ENCODE measurements at places on chromosomes 4 and X. TPM values are rescaled to one million over a fixed set of nuclear protein-coding genes. Genes with fewer than 3 reads are reported as not detected.
A peak's percentile ranks its signal among the peaks of the same experiment; 100 is the strongest.

DNA sequence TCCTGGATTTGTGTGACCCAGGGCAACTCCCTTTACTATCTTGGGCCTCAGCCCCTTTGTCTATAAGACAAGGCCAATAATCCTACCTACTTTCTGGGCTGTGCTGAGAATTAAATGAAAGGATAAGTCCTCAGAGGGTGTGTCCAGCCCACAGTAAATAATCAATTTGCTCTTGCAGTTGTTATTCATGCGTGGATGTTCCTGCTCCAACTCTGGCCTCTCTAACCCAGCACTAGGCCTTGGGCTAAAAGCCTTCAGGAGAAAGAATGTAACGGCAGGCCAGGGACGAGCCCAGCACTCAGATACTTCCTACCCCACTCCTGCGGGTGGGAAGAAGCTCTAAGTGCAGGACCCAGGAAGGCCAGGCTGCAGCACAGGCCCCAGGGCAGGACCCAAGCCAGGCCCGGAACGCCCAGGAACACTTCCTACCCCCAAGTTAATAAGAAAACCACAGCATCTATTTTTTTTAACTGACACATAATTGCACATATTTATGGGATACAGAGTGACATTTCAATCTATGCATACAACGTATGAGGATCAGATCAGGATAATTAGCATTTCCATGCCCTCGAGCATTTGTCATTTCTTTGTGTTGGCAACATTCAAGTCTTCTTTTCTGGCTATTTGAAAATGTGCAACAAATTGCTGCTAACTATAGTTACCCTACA is 179.6 kb upstream of the RBPJ start:
- H3K27ac ChIP-seq: peak overlapping the region; percentile 89
- peaks cover 32% of the 10 kb centered on the region for H3K4me1 ChIP-seq

The CFAP47 gene
- polyA plus RNA-seq: not detected

DNA sequence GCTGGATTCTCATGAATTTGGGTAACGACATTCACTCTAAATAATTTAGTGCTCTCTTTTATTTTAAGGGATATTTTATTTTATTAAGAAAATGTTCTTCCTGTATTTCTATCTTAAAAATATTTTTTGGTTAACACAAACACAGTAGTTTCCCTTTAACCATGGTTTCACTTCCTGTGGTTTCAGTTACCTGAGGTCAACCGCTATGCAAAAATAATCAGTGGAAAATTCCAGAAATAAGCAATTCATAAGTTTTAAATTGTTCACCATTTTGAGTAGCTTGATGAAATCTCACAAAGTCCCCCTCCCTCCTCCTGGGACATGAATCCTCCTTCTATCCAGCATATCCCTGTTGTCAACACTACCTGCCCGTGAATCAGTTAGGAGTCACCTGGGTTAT is 71.4 kb downstream of the GBA3 start:
- H3K4me1 ChIP-seq: no peaks in the 10 kb centered on the region
- H3K36me3 ChIP-seq: no peaks in the 10 kb centered on the region
- no peak for DNase-seq
- H3K4me3 ChIP-seq: no peak overlapping the region

The TSPYL2 gene
- 78.6 TPM for polyA plus RNA-seq

GRCh38 chr4:8908206-8908893 is 36.7 kb upstream of the HMX1 start:
- DNase-seq: no peak
- no peaks in the 10 kb centered on the region for H3K27me3 ChIP-seq
- no peak overlapping the region for H3K4me3 ChIP-seq
- no peaks in the 10 kb centered on the region for H3K4me1 ChIP-seq
- no peaks in the 10 kb centered on the region for H3K36me3 ChIP-seq
- no peak overlapping the region for H3K27ac ChIP-seq

The TMPRSS11A gene
- not detected for polyA plus RNA-seq

GRCh38 chr4:140993370-140993769 is 139.9 kb downstream of the RNF150 start:
- no peak for DNase-seq
- H3K36me3 ChIP-seq: no peaks in the 10 kb centered on the region
- no peaks in the 10 kb centered on the region for H3K4me1 ChIP-seq
- no peaks in the 10 kb centered on the region for H3K27me3 ChIP-seq
- no peak overlapping the region for H3K27ac ChIP-seq

DNA sequence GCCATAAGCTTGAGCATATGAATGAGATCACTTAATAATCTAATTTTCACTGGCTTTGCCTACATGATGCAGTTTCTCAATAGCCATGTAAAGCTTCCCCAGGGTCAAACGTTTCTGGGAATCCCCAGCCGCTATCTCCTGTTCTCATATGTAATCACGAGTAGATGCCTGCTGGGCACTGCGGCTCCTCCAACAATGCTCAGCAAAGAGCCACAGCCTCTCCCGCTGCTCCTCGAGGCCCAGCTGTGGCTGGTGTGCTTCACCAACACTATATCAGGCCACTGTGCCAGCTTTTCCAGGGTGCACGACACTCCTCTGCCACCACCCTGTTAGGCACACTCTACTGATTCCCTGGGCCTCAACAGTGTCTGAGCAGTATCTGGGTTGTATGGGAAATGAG is 78.3 kb upstream of the RASGEF1B start:
- no peak overlapping the region for H3K27ac ChIP-seq
- no peaks in the 10 kb centered on the region for H3K36me3 ChIP-seq
- no peak for DNase-seq
- H3K4me1 ChIP-seq: no peaks in the 10 kb centered on the region
- no peak overlapping the region for H3K4me3 ChIP-seq
- H3K27me3 ChIP-seq: no peaks in the 10 kb centered on the region

The TENT5D gene
- polyA plus RNA-seq: not detected

GRCh38 chr4:131091896-131092295 is 1995.9 kb downstream of the C4orf33 start:
- no peaks in the 10 kb centered on the region for H3K36me3 ChIP-seq
- no peak overlapping the region for H3K27ac ChIP-seq
- H3K4me3 ChIP-seq: no peak overlapping the region
- H3K4me1 ChIP-seq: no peaks in the 10 kb centered on the region
- peak; percentile 53 for DNase-seq
- H3K27me3 ChIP-seq: no peaks in the 10 kb centered on the region

DNA sequence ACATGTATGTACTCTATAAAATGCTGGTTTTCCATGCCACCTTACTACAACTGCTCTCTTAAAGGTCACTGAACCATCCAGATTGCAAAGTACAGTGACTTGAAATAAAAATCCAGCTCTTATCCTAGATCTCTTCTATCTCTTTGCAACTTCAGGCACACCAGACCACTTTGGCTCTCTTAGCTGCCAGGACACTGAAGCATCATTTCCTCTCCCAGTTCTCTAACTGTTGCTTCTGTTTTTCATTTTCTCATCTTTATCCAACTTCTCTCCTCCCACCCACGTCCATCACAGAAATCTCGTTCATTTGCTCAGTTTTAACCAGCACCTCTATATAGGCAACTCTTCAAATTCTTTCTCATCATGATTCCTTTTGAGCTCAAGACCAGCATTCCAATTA is 74.3 kb downstream of the METTL14 start:
- no peaks in the 10 kb centered on the region for H3K36me3 ChIP-seq
- H3K4me3 ChIP-seq: no peak overlapping the region
- H3K4me1 ChIP-seq: peaks cover 45% of the 10 kb centered on the region

The DLG3 gene
- polyA plus RNA-seq: 13.5 TPM

DNA sequence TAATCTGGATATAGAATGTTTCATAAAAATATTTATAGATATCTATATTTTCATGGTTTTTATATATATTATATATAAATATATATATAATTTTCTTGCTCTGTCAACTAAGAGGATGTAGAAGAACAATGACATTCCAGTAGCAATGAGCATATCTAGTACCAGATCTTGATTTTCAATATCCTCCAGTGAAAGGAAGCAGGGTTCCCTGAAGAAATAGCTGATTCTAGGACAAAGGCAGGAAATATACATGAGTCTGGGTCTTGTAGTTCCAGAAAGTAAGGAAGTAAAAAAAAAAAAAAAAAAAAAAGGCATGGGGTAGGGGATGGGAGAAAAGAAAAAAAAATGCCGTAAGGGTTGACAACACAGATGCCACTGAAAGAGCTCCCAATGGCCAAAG is 241.4 kb downstream of the RASL11B start:
- H3K36me3 ChIP-seq: no peaks in the 10 kb centered on the region
- H3K4me3 ChIP-seq: no peak overlapping the region
- peaks cover 3% of the 10 kb centered on the region for H3K4me1 ChIP-seq
- no peak for DNase-seq

- no peak for DNase-seq
- peaks cover 6% of the 10 kb centered on the region for H3K4me1 ChIP-seq
- no peaks in the 10 kb centered on the region for H3K36me3 ChIP-seq
- H3K27me3 ChIP-seq: no peaks in the 10 kb centered on the region
- H3K4me3 ChIP-seq: no peak overlapping the region
- H3K27ac ChIP-seq: no peak overlapping the region
These were observed 105.1 kb upstream of the NAP1L5 start for GRCh38 chr4:88802585-88803286.

The MAP9 gene
- polyA plus RNA-seq: 29.5 TPM

The CTAG1B gene
- not detected for polyA plus RNA-seq

DNA sequence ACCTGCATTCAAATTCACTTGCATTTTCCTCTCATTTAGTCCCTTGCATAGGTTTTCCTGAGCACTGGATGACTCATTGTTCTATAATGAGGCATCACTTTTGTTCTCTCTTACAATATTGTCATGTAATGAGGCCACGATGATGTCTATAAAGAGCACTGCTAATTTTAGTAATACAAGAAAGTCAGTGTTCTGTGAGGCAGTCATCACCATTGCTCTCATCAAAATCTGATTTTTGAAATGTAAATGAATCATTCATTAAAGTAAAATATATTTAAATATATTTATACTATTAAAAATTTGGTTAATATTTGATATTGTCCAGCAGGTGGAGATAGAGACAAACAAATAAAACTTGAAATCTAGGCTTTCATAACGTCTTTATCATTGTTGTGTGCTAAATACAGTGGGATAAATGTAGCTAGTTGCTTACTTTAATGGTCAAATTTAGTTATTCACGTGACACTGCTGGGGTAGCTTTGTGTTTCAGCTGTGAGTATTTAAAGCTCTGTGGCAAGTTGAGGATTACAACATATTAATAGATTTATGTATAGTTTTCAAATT is 15.4 kb downstream of the HMGB2 start:
- H3K27ac ChIP-seq: no peak overlapping the region
- H3K4me1 ChIP-seq: no peaks in the 10 kb centered on the region
- DNase-seq: peak; percentile 26
- no peaks in the 10 kb centered on the region for H3K27me3 ChIP-seq
- H3K4me3 ChIP-seq: no peak overlapping the region
- H3K36me3 ChIP-seq: no peaks in the 10 kb centered on the region

DNA sequence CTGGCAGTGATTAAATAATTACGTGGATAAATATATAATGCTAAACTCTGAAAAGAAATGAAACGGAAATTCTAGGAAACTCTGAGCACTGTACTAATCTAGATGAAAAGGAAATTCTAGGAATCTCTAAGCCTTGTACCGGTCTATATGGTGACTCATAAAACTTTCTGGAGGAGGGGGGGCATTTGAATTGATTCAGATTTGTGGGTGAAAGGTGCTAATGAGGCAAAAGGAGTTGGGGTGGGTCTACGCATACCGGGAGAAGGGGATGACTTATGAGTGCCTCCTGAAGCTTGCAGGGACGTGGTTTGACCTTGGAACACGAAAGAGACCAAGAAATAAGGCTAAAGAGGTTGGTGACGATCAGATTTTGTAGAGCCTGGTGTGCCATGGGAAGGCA is 151.7 kb upstream of the CASK start:
- H3K27me3 ChIP-seq: no peaks in the 10 kb centered on the region
- H3K4me3 ChIP-seq: no peak overlapping the region
- DNase-seq: no peak
- no peaks in the 10 kb centered on the region for H3K36me3 ChIP-seq
- H3K27ac ChIP-seq: no peak overlapping the region

GRCh38 chr4:26140150-26140898 is 180.5 kb upstream of the RBPJ start:
- DNase-seq: no peak
- no peaks in the 10 kb centered on the region for H3K27me3 ChIP-seq
- peaks cover 32% of the 10 kb centered on the region for H3K4me1 ChIP-seq
- no peak overlapping the region for H3K4me3 ChIP-seq
- H3K27ac ChIP-seq: peak overlapping the region; percentile 89

The PPP1R2C gene
- not detected for polyA plus RNA-seq

- H3K27me3 ChIP-seq: no peaks in the 10 kb centered on the region
- no peaks in the 10 kb centered on the region for H3K4me1 ChIP-seq
- H3K4me3 ChIP-seq: no peak overlapping the region
These were observed 56.2 kb upstream of the CHRDL1 start for GRCh38 chrX:110851780-110852179.

The GPRASP3 gene
- 3.0 TPM for polyA plus RNA-seq

The ZDHHC15 gene
- 0.84 TPM for polyA plus RNA-seq

- no peaks in the 10 kb centered on the region for H3K4me1 ChIP-seq
- H3K27me3 ChIP-seq: no peaks in the 10 kb centered on the region
- no peak for DNase-seq
- H3K27ac ChIP-seq: no peak overlapping the region
These were observed 276.3 kb downstream of the DCTD start for GRCh38 chr4:182640932-182641331.

DNA sequence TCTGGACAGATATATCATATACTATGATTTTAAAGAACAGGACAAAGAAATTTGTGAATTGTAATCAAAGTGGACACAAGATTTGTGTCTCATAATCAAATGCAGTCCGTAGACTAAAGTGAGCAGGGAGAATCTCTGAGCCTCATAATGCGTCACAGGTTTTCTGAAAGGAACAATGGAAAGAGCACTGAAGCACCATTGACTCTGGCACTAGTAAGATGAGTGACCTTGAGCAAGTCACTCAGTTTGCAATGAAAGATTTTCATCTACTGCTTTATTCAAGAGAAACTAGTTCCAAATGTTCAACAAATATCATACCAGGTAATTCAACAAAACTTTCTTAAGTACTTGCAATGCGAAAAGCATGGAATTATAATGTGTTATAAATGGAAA is 315.3 kb downstream of the MAPK10 start:
- no peak for DNase-seq
- H3K27ac ChIP-seq: no peak overlapping the region
- H3K4me3 ChIP-seq: no peak overlapping the region
- no peaks in the 10 kb centered on the region for H3K27me3 ChIP-seq

The HGFAC gene
- polyA plus RNA-seq: 1.7 TPM

DNA sequence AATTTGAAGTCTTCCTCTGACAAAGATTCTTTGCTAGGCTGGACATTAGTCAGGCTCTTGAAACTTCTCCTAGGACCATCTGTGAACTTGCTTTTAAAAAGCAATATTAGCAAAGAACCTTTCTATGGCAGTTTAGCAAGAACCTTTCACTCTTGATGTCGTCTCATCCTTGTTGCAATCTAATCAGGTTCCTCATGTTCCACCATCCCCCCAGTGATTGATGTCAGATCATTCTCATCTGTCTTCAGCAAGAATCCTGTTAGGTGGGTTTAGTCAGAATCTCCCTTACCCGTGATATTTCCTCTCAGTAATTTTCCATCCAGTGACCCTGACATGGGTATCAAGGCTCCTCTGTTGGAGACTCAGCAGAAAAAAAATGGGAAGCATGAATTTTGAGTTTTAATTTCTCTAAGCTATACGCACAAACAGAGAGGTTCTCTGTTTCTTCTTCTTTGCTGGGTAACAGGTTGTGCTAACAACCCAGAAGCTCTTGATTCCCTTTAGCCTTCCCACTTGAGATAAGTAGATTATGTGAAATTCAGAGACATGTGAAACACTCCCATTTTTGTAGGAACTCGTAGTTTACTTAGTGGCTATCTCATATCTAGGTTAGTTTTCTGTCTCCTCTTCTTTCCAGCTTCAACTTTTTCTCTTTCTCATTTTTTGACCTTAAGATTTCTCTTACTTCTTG is 507.4 kb downstream of the C4orf33 start:
- DNase-seq: no peak
- H3K27me3 ChIP-seq: no peaks in the 10 kb centered on the region
- H3K36me3 ChIP-seq: no peaks in the 10 kb centered on the region
- no peaks in the 10 kb centered on the region for H3K4me1 ChIP-seq
